ENCODE measurements at places on chromosomes 3 and 15. TPM values are rescaled to one million over a fixed set of nuclear protein-coding genes. Genes with fewer than 3 reads are reported as not detected.

RAD54L2 gene
- total RNA-seq, result 30.4 TPM

AKAP13 gene
- total RNA-seq, result 170 TPM

SNTN gene
- not detected for total RNA-seq

KBTBD8 gene
- total RNA-seq, result 14.8 TPM

KCNMB3 gene
- total RNA-seq, result 1.3 TPM

GNAT1 gene
- not detected for total RNA-seq

ACTC1 gene
- total RNA-seq, result not detected

NAALADL2 gene
- total RNA-seq, result not detected

- no peak for DNase-seq
Measured at GRCh38 chr3:53970661-53971060, 79.0 kb upstream of the SELENOK start.

- DNase-seq, result no peak
Measured at GRCh38 chr3:138863776-138864113, 29.0 kb upstream of the PIK3CB start.

- no peak for DNase-seq
Measured at GRCh38 chr15:75348034-75348561, 1.3 kb downstream of the NEIL1 start.

GRCh38 chr3:122635789-122636188, 44.9 kb upstream of the PARP14 start:
- DNase-seq, result no peak

DNA sequence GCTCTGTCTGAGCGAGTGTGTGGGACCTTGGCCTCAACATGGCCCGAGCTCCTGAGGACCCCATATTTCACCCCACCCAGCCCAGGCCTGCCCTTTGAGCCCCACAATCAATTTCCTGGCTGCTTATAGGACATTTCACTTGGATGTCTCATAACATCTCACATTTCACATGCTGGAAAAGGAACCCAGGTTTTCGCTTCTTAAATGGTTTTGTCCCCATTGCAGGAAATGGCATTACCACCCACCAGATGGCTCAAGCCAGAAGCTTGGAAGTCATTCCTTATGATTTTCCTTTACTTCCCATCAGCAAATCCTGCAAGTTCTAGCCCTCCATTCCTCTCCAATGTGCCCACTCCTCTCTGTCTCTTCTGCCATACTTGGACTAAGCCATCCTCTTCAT, 14.9 kb downstream of the ITGA11 start:
- DNase-seq, result no peak

GRCh38 chr15:68100194-68100593, 46.1 kb downstream of the PIAS1 start:
- no peak for DNase-seq

- no peak for DNase-seq
Measured at GRCh38 chr3:129132097-129132866, 10.7 kb upstream of the RAB43 start.

DNA sequence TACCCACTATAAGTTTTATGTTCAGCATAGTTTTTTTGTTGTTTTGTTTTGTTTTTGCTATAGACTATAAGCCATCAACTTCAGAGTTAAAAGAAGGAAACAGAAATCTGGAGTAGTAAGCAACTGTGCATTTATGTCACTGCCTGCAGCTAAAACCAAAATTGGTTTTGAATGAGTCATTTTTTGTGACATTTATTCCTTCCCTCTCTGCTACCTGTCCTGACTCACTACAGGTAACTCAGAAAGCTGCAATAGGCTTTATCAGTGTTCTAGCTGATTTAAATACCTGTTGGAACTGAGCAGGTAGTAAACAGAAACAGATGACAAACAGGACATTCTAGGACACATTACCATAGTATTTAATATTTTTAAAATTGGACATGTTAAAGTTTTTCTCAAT, 393.3 kb upstream of the WNT5A start:
- no peak for DNase-seq

DNA sequence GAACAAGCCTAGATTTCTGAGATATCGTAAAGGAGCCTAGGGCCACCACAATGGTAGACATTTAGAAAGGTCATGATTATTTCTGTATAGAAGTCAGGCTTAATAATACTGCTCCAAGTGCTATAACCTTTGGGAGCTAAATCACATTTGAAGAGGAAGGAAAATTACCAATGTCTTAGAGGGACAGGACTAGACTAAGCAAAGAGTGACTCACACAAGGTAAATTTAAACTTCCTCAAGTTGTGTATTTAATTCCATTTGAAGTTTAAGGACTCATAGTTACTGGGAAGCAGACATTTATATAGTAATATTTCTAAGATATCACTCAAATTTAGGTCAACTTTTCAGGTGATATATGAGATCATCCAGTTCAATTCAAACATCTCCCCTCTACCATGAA, 227.6 kb upstream of the MME start:
- no peak for DNase-seq

DNA sequence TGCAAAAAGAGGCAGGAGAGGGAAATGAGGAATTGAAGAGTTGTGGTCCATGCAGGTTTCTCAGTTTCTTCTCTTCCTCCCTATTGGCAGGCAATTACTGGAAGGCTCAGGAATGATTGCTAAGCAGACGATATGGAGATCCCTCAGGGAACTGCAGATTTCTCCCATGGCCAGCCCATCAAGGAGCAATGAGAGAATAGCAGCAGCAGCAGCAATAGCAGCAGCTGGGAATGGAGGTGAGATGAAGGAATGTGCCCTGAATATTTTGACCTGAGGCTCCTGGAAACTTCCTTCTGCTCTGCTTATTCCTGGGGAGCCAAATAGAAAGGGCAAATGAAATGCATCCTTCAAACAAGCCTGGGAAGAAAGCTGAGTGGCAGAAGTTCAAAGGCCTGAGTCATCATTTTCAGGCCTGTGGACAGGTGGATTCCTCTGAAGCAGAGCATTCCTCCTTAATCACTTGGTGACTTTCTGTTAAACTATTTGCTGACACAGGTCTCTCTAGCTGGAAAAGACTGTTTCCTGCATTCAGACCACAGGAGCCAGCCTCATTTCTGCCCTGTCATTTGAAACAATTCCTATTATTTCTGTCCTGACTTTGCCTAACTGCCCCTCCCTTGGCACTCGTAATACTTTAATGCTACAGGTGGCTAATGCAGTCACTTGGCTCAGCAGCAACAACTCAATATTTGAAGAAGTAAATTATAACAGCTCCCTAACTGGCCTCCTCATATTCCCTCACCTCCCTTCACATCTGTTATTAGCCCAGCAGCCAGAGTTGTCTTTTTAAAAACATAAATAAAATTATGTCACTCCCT, 146.9 kb upstream of the GADL1 start:
- no peak for DNase-seq

- no peak for DNase-seq
Measured at GRCh38 chr3:177396733-177397132, 199.5 kb upstream of the TBL1XR1 start.

- no peak for DNase-seq
Measured at GRCh38 chr15:47917881-47918280, 200.6 kb downstream of the SEMA6D start.

- DNase-seq, result peak; percentile 43
Measured at GRCh38 chr15:52651868-52652267, 27.3 kb downstream of the ATOSA start.

DNA sequence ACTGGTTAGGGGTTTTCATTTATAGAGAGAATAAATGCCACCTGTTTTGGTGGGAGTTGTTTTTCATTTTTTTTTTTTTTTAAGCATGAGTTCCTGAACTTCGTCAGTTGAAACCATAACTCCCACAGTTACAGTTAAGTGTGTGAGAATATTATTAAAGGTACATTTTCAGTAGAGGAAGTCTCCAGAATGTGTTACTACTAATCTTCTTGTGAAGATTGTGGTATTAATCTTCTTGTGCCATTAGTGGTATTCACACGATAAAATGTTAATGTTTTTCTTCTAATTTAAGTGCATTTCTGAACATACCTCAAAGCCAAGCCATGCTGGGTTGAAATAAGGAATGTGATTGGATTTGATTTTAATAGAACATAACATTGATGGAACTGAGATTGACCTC, 437.9 kb upstream of the GOLIM4 start:
- DNase-seq, result no peak

- DNase-seq, result no peak
Measured at GRCh38 chr3:29240248-29240647, 40.6 kb upstream of the RBMS3 start.

DNA sequence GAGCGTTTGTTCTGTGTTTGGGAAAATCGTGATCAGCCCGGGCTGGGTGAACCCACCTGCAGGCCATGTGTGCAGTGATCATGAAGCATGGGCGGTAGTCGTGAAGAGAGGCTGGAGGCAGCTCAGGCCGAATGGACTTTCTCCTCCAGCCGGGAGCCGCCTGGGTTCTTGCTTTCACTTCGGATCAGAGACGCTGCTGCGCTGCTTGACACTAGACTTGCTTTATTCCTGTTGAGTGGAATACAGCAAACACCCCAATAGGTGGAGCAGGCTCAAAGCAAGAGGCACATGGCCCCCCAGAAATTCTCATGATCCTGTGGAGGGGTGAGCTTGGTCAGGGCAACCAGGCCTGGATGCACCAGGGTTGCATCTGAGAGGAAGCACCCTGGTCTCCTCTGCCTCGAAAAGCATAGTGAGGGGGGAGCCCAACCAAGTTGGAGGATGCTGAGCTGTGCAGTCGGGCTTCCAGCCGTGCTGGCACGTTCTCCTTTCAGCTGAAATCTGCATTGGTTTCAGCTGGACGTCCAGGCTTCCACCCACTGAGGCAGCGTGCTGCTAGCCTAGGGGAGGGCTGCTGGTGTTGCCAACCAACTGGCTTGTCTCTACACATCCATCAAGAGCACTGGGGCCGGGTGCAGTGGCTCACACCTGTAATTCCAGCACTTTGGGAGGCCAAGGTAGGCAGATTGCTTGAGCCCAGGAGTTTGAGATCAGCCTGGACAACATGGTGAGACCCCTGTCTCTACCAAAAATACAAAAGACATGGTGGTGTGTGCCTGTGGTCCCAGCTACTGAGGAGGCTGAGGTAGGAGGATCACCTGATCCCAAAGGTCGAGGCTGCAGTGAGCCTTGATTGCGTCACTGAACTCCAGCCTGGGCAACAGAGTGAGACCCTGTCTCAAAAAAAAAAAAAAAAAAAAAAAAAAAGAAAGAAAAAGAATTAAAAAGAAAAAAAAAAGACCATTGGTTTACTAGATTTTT, 2.8 kb upstream of the NRROS start:
- no peak for DNase-seq

DNA sequence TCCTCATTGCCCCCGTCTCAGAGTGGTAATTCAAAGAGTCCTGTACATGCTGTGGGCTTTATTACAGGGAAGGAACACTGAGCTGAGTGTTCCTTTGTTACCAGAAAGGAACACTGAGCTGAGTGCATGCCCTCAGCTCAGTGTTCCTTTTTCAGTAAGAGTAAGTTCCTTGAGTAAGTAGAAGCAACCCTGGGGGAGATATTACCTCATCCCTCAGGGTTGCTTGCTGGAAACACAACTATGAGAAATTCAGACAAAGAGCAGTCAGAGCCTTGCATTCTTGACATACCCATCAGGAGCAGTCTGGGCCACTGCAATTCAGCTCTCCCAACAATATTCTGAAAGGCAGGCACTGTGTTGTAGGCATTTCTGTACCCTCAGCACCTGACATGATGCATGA, 17.0 kb downstream of the CHRM5 start:
- no peak for DNase-seq

- DNase-seq, result no peak
Measured at GRCh38 chr15:42621996-42622925, 46.9 kb downstream of the STARD9 start.

DNA sequence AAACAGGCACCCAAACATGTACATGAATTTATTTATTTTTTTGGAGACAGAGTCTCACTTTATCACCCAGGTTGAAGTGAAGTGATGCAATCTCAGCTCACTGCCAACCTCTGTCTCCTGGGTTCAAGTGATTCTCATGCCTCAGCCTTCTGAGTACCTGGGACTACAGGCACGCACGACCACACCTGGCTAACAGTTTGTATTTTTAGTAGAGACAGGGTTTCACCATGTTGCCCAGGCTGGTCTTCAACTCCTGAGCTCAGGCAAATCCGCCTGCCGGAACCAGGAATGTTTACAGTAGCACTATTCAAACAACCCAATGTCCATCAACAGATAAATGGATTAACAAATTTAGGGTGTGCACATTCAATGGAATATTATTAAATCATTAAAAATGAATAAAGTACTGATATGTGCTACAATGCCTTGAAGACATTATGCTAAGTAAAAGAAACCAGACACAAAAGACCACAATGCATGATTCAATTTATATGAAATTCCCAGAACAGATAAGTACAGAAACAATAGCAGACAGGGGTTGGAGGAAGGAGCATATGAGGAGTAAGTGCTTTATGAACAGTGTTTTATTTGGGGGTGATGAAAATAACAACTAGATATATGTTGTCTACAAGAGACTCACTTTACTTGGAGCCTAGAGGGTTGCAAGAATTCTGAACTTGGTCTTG, 1.3 kb downstream of the LEO1 start:
- no peak for DNase-seq

DNA sequence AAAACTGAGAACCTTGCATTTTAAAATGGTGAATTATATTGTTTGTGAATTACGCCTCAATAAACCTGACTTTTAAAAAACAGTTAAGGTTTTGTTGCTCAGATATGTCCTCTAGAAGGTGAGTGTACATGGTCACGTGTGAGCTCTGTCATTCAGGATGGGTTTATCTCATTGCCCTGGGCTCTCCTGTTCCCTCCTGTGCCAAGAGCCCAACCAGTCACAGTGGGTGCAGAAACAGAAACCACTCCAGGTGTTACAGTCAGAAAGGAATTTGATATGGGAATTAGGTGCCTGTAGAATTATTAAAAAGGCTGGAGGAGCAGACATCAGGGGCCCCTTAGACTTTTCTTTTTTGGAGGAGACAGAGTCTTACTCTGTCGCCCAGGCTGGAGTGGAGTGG, 196.4 kb downstream of the STT3B start:
- DNase-seq, result no peak
